Activated CD4-positive, alpha-beta T cell treated with anti-CD3 and anti-CD28 coated beads for 36 hours (primary cell): ENCODE measurements at places on chromosomes 1 and 21.
A peak's percentile ranks its signal among the peaks of the same experiment; 100 is the strongest.

- DNase-seq = peak; percentile 24
Measured at GRCh38 chr1:15322648-15323350, 75.8 kb downstream of the FHAD1 start.

DNA sequence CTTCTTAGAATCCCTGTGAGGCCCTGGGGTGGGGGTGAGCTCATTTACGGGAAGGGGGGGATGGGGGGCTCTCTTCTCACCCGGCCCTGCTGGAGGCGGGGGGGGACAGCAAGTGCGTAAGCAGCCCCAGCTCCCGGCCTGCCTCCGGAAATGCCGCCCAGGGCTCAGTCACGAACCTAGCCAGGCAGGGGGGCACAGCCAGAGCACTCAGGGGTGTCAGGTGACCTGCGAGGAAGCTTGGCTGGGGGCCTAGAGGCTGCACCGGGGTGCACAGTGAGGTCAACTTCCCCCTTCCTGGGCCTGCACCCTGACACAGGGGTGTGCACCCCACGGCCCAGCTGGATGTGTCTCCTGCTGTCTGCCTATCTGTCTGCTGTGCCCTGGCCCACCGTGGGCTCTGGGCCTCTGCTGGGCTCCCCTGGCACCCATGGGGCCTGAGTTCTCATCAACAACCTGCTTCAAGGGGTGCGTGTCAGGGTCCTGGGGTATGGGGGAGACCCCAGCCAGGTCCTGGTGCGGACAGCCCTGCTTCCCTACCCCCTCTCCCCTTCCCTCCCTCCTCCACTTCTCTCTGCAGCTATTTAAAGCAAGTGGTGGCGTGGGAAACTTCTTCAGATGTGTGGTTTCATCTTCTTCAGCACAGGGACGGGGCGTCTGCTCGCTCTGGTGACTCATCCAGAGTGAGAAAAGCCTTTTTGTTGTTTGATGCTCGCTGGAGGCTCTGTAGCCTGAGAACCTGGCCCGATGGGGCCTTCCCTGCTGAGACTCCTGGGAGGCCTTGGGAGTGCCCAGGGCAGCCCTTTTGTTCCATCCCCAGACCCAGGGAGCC, 92.5 kb upstream of the RUNX3 start:
- peak; percentile 97 for DNase-seq

DNA sequence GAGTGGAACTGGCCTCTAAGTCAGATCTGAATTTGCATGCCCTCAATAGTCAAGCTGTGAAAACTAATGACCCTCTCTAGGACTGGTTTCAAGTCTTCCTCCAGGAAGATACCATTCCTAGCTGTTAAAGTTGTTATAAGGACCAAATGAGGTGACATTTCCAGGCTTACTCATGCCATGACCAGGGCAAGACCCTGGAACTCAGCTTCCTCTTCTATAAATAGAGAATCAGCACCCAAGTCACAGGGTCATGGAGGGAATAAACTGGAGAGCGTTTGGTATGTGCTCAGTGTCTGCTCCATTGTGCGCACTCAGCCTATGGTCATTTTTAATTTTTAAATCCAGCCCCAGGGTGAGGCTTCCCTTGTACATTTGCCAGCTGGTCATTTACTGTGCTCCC, 2.5 kb downstream of the S100A9 start:
- no peak for DNase-seq

DNA sequence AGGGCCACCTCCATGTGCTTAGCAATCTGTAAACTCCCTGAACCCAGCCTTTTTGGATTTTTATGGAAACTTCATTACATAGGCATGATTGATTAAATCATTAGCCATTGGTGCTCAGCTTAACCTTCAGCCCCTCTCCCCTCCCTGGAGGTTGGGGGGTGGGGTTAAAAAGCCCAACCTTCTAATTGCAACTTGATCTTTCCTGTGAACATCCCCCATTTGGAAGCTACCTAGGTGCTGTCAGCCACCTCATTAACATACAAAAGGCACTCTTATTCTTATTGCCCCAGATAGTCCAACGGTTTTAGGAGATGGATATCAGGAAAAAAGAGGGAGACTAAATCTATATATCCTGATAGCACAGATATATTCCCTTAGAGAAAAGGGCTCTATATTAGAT, 424.0 kb upstream of the BEND5 start:
- no peak for DNase-seq

- DNase-seq = no peak
Measured at GRCh38 chr1:30842697-30843354, 65.7 kb downstream of the SDC3 start.

DNA sequence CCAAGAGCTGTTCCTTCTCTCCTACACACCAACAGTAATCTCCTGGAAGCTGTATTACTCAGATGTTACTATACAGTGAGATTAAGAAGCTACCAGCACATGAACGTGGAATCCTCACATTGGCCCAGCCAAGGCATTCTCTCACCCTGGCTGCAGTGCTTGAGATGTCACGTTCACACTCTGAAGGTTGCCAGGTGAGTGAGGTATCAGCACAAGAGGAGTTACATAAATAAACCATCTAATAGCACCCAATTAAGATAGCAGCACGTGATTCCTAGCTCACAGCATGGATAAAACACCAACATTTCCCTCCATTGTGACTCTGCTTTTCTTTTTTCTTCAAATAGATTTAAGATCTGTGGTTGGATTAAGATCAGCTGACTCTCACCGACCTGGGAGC, 182.8 kb downstream of the PLPP3 start:
- no peak for DNase-seq

DNA sequence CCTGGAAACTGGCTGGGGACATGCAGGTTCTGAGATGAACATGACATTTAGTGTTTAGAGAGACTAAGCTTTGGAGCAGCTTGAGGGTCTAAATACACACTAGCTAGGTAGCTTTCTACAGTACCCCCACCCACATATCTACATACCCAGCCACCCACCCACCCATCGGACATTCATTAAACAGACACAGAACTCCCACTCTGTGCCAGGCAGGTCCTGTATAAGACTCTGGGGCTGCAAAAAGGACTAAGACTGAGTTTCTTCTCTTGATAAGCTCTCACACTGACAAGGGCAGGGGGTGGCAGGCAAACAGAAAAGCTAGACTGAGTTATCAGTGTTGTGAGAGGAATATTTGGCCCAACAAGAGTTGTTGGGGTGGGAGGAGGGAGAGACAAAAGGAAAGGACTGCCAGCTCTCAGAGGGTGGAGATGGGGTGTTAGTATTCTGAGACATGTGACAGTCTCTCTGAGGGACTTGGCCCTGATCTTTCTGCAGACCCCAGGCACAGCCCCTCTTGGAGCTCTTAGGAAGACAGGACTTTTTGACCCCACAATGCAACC, 6.8 kb downstream of the MAP7D1 start:
- no peak for DNase-seq

- DNase-seq = no peak
Measured at GRCh38 chr1:227127891-227128290, 187.8 kb downstream of the COQ8A start.
